Right lung (tissue), 10 donors: ENCODE measurements at places on chromosomes 6 and 20. TPM values are rescaled to one million over a fixed set of nuclear protein-coding genes. Genes with fewer than 3 reads are reported as not detected.

GRCh38 chr20:43511879-43512278, 4.4 kb downstream of the L3MBTL1 start:
- no peak for DNase-seq

Gene IP6K3
- polyA plus RNA-seq: 3.6 TPM

Gene CAGE1
- not detected for polyA plus RNA-seq

DNA sequence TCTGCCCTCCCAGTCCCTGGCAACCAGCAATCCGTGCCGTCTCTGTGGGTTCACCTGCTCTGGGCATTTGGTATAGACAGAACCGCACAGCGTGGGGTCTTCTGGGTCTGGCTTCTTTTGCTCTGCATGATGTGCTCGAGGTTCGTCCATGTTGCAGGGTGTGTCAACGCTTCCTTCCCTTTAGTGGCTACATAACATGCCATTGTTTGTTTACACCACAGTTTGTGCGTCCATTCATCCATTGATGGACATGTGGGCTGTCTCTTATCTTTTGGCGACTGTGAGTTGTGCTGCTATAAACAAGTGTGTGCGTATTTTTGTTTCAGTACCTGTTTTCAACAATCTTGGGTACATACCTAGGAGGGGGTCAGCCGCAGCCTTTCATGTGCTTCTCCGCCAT, 149.5 kb upstream of the RPS6KA2 start:
- no peak for DNase-seq

Gene BPIFB1
- polyA plus RNA-seq: not detected

Gene DNPH1
- 35.2 TPM for polyA plus RNA-seq

Gene PPIL6
- polyA plus RNA-seq: 12.3 TPM

Gene GSTA2
- 0.22 TPM for polyA plus RNA-seq
